ENCODE measurements at places on chromosomes 5 and 9. TPM values are rescaled to one million over a fixed set of nuclear protein-coding genes. Genes with fewer than 3 reads are reported as not detected.
A peak's percentile ranks its signal among the peaks of the same experiment; 100 is the strongest.

CNTFR gene
- not detected for total RNA-seq

HTR4 gene
- not detected for total RNA-seq

NFIB gene
- 0.15 TPM for total RNA-seq

HRH2 gene
- 4.0 TPM for total RNA-seq

KCNN2 gene
- not detected for total RNA-seq

ZNF658 gene
- total RNA-seq: 1.3 TPM

PCDHGB2 gene
- total RNA-seq: 0.34 TPM

RNF130 gene
- 9.0 TPM for total RNA-seq

GRCh38 chr5:78467752-78468357, 107.4 kb downstream of the SCAMP1 start:
- ATAC-seq: no peak

GRCh38 chr9:91119142-91119541, 242.6 kb downstream of the AUH start:
- no peak for ATAC-seq

DNA sequence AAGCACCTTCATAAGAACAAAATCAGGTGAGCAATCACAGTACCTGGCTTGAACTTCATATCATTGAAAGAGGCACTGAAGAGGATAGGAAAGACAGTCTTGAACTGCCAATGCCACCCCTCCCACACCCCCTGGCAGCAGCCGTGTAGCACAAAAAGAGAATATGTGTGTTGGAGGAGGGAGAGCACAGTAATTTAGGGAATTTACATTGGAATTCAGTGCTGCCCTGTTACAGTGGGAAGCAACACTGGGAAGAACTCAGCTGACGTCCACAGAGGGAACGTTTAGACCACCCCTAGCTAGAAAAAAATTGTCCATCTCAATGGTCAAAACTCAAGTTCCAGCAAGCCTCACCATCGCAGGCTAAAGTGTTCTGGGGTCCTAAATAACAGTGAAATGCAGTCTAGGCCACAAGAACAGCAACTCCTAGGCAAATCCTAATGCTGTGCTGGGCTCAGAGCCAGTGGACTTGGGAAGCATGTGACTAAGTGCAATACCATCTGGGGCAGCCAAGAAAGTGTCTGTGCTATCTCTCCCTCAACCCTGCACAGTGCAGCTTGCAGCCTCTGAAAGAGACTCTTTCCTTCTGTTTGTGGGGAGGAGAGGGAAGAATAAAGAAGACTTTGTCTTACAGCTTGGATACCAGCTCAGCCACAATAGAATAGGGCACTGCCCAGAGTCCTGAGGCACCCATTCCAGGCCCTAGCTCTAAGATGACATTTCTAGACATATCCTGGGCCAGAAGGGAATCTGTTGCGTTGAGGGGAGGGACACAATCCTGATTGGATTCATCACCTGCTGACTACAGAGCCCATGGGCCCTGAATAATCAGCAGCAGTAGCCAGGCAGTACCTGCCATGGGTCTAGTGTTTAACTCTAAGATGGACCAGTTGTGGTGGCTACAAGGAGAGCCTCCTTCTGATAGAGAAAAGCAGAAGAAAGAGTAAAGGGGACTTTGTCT, 62.1 kb upstream of the VLDLR start:
- ATAC-seq: no peak

DNA sequence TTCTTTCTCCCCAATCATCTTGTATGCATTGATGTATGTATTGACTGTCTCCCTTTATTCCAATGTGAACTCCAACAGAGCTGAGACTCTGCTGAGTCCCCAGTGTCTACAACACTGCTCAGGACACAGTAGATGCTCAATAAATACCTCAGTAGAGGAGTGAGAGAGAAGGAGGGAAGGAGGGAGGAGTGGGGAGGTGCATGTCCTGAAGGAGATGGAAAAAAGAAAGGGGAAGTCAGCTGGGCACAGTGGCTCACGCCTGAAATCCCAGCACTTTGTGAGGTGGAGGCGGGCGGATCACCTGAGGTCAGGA, 2.9 kb upstream of the PHF2 start:
- no peak for ATAC-seq

- no peak for ATAC-seq
Measured at GRCh38 chr9:93603011-93603410, 26.6 kb downstream of the PHF2 start.

GRCh38 chr5:36772276-36773140, 104.1 kb upstream of the NIPBL start:
- no peak for ATAC-seq

GRCh38 chr9:87167161-87167560, 219.9 kb upstream of the GAS1 start:
- no peak for ATAC-seq

- ATAC-seq: no peak
Measured at GRCh38 chr9:111232997-111233790, 96.8 kb downstream of the OR2K2 start.

DNA sequence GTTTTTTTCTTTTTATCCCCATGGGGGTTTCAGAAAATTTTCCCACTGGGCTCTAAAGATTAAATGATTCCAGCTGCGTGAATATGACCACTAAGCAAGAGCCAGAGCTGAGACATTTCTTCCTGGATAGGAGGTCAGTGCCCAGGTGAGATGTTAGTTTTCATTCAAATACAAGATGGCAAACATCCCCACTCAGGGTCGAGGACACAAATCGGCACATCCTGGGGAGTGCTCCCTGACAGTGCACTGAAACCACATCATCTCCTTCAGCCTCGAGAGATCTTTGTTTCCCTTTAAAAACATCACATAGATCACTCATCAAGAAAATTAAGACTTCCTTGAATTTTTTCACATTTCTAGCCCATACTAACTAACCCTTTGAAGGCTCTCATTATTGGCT, 273.2 kb upstream of the PANK3 start:
- no peak for ATAC-seq

GRCh38 chr5:73337586-73338255, 110.9 kb downstream of the FOXD1 start:
- no peak for ATAC-seq

DNA sequence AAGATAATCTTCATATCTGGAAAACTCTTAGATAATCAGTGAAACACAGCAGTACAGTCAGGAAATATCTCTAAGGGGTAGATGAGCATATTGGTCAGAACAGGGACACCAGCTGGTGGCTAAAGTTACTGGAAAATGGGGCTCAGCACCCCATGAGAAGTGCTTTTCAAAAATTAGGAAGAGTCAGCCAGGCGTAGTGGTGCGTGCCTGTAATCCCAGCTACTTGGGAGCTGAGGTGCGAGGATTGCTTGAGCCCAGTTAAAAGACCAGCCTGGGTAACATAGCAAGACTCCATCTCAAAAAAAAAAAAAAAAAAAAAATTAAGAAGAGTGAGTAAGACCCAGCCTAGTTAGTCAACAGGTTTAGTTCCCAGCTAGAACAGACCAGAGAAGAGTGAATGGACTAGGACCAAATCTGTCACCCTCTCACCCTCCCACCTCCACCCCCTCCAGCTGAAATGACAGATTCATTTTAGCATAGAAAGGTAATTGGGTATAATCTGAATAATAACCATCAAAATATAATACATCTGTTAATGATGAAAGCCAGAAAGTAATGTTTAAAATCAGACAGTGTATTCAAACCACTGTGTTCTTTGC, 120.9 kb downstream of the CDC42SE2 start:
- ATAC-seq: peak; percentile 54

- no peak for ATAC-seq
Measured at GRCh38 chr9:16521868-16522411, 348.5 kb downstream of the BNC2 start.

- ATAC-seq: no peak
Measured at GRCh38 chr9:21096901-21097255, 19.1 kb upstream of the IFNB1 start.
